ENCODE measurements at places on chromosomes 7 and 10.

GRCh38 chr7:1455241-1455939, 3.9 kb downstream of the MICALL2 start:
- peak; percentile 41 for DNase-seq

DNA sequence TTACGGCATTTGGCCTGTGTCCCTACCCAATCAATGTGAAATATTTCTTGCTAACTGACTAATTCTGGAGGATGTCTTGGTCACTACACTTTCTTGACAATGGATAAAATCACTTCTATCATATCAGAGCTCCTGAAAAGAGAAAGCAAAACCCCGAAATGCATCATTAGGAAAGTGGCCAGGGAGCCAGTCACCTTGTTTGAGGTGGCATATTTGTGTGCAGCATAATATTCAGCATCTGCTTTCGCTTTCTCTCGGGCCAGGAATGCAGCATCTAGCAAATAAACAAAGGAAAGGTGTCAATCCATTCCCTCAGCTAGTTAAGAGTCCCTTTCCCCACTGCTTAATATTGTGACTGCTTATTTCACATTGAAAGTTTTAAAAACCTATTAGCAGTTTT, 31.2 kb downstream of the ERLIN1 start:
- DNase-seq, result no peak

- DNase-seq, result no peak
Observed at GRCh38 chr7:81327468-81328266, 408.8 kb upstream of the SEMA3C start.

DNA sequence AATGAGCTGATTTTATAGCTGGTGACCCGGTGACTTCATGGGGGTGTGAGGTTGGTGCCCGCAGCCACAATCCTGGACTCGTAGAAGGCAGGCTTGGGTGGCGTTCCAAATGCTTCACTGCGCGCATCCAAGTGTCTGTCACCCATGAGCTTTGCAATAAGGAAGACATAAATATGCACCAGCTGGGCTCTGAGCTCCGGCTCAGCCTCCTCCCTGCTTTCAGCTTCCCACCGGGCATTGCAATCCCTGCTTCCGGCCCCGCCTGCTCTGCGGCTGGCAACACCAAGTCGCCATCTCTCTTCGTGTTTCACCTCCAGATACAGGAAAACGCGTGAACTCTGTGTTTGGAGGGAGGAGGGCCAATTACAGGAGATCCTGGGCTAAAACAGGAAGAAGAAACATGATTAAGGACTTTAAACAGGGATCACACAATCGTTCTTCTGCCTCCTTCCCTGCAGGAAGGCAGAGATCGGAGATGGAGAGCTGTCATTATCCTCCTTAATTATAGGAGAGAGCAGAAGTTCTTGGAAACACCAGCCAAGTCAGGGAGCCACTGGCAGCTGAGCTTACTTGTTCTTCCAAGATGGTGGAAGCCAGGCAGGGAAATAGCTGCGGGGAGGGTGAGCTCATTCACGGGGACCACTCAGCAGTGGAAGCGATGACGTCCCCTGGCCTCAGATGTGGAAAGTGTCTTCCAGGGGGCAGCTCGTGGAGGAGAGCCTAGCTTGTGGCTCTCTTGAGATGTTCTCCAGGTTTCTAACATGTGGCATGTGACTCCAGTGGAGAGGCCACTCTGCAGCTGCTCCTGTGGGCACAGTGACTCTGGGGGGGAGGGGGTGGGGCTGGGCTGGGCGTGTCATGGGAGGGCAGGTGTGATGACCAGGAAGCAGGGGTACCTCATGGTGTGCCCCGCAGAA, 134.9 kb downstream of the CAMK1D start:
- no peak for DNase-seq

DNA sequence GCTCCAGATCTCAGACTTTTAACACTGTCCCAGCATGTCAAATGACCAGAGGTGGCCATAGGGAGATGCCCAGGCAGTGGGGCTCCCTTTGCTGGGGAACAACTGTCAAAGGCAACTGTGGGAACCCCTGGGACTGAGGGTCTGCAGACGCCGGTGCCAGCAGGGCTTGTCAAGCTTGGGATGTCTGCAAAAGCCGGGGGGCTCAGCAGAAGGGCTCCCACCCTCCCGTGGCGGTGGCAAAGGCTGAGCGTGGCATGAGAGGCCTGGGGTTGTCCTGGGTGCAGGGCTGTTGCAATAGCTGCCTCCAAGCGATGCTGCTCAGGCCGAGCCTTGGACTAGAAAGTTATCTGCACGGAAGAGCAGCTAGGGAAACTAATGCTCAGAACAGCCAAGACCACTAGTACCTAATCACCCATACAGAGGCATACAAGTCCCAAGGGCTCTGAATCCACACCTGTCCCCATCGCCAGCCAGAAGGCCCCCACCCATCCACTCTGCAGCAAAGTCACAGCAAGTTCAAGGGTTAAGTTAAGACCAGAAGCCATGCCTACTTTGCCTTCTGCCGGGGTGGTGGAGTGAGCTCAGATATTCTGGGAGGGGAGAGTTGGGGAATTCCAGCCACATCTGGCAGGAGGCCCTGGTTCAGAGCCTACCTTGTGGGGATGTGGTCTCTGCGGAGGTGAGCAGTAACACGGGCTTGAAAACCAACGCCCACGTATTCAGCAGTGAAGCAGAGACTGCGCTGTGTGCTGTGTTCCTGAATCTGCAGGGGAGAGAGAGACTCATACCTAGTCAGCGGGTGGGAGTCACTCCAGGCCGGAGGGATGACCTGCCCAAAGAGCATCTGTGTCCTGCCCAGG, 4.6 kb downstream of the SH2B2 start:
- no peak for DNase-seq

GRCh38 chr7:12583922-12584321, 13.4 kb downstream of the SCIN start:
- DNase-seq, result peak; percentile 89

- DNase-seq, result no peak
Observed at GRCh38 chr10:58618158-58618676, 105.5 kb downstream of the BICC1 start.

DNA sequence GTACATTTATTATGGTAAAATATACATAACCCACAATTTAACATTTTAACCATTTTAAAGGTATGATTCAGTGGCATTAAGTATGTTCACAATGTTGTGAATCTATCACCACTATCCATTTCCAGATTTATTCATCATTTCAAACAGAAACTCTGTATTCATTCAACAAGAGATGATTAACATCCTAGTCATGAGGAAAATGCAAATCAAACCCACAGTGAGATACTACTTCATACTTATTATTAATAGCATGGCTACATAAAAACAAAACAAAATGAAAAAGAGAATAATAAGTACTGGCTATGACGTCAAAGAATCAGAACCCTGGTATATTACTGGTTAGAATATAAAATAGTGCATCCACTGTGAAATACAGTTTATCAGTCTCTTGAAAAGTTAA, 386.6 kb upstream of the POM121L12 start:
- DNase-seq, result no peak
